Aorta (tissue), 5 donors: ENCODE measurements at places on chromosomes 1 and 21. TPM values are rescaled to one million over a fixed set of nuclear protein-coding genes. Genes with fewer than 3 reads are reported as not detected.

- no peak for DNase-seq
These were observed 26.0 kb downstream of the MX1 start for GRCh38 chr21:41451753-41452676.

- no peak for DNase-seq
These were observed 648.3 kb upstream of the BRINP3 start for GRCh38 chr1:191125950-191126349.

DNA sequence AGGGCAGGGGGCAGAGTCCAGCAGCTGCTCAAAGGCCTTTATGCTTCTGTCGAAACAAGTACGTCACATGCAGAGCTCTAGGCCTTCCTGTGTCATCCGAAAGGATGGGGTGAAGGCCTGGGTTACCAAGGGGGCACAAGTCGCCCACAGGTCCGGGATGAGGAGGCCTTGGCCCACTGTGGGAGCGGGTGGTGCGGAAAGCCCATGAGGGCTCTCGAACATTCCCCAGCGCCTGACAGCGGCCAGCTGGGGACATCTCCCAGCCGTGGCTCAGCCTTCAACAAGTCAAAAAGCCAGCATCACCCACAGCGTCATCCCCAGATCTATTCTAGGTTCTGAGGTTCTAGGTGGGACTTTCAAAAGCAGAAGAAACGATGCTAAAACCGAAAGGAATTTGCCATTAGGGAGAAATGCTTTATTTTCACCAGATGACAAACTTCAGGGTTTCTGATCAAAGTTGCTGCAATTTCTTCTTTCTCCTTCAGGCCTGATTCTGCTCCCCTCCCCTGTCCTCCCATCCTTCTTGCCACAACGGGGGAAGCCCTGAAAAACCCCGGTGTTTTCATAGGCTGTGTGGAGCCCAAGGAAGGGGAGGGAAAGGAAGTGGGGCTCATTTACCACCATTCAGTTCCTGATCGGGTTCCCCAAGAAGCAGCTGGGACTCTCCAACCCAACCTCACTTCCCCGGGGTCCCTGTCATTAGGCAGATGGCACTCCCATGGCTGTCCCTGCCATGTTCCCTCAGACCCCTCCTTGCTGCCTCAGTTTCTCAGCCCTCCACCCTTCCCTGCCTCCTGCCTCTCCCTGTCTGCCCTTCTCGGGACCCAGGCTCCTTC lies 17.6 kb downstream of the GPR137B start:
- DNase-seq, result no peak

DNA sequence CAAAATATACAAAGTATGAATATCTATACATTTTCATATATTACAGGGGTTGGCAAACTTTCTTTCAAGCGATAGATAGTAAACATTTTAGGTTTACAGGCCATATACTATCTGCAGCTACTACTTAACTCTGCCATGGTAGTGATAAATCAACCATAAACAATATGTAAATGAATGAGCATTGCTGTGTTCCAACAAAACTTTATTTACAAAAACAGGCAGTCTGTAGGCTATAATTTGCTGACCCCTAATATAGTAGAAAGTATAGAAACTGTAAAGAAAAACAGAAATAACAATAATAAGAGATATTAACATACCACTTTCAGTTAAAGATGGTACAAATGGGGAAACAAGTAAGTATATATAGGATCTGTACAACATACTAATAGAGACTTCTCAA lies 58.1 kb downstream of the COLGALT2 start:
- no peak for DNase-seq

DNA sequence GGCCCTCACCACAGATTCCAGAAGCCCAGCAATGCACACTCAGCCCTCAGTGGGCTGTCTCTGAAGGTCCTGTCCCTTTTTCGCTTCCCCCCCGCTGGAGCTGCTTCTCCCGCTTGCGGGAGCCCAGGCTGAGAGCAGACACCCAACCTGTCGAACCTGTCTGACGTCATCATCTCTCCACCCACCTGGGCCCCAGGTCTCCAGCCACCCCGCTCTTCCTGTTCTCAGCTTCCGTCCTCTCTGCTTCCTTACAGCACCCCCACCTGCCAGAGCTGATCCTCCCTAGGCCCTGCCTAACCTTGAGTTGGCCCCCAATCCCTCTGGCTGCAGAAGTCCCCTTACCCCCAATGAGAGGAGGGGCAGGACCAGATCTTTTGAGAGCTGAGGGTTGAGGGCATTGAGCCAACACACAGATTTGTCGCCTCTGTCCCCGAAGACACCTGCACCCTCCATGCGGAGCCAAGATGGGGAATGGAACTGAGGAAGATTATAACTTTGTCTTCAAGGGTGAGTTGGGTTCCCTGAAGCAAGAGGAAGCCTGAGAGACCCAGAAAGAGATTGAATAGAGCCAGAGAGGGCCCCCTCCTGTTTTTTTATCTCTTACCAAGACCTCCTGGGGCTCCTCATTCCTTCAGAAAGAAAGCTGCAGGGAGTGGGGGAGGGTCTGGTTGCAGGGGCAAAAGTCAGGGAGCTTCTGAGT lies at the start of gene RAB25:
RAB25 (plus strand) TSS at position 224 of the 700 bp plus-strand sequence; CDS start at position 465, 241 bp downstream.
- DNase-seq, result no peak

DNA sequence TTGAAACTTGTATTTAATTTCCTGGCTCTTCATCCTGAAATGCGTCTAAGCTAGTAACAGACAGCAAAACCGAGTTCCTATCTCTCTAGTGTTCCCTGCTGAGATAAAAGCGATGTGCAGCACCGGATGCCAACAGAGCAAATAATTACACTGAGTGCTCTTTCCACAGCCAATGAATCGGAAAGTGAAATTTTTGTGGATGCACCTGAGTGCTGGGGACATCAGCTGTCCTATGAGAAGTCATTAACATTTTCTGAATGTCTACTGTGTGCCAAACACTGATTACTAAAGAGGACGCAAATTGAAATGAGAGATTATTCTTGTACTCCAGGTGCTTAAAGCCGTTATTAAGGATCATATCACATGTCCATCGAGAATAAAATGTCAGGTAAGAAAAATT lies 278.0 kb downstream of the RGS7 start:
- DNase-seq, result no peak

DNA sequence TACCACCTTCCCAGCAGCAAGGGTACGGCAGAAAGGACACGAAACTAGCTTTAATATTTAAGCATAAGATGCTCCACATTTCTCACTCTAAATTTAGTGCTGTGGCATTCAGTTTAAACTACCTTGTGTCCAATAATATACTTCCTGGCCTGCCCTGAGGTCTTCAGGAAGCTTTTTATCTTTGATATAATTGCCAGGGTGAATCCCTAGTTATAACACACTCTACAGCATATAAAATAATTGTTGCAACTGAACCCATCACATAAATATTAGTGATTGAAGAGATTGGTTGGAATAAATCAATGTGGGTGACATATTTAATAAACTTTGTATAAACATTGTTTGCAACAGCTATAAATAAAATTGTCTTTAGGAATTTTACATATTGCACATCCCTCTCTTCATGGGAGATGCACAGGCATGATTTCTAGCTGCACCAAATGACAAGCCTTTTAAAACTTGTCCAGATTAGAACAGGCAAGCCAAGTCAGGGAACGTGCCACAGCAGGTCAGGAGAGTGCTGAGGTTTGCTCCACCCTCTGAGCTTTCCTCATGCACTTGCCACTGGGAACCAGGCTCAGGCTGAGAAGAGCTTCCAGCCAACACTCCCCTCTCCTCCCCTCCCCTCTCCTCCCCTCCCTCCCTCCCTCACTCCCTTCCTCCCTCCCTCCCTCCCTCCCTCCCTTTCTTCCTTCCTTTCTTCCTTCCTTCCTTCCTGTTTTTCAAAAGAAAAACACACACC lies 623.2 kb upstream of the PKN2 start:
- DNase-seq, result no peak

- no peak for DNase-seq
These were observed 148.9 kb downstream of the ETS2 start for GRCh38 chr21:38954588-38955004.

GRCh38 chr21:31938330-31939301 lies 65.8 kb downstream of the HUNK start:
- no peak for DNase-seq

GRCh38 chr1:1232208-1232795 lies at the start of gene B3GALT6:
TSS of gene B3GALT6 (plus strand) at chr1:1232237. CDS start at chr1:1232279, 42 bp downstream.
- DNase-seq, result no peak

DNA sequence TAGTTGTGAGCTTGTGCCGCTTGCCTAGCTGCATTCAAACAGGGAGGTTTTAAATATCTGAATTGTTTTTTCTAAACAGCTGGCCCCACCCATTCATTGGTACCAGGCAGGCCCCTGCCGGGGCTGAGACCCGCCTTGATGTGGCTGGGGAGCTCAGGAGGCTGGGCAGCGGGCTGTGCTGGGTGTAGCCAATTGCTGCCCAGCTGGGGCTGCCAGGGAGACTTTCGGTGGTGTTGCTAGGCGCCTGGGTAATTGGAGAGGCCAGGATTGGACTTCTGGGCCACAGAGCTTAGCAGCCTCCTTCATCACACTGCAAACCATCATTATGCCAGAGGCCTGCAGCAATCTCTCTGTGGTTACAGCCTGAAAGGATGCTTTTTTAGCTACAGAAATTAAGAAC lies 12.2 kb downstream of the RHBDL2 start:
- DNase-seq, result no peak

DNA sequence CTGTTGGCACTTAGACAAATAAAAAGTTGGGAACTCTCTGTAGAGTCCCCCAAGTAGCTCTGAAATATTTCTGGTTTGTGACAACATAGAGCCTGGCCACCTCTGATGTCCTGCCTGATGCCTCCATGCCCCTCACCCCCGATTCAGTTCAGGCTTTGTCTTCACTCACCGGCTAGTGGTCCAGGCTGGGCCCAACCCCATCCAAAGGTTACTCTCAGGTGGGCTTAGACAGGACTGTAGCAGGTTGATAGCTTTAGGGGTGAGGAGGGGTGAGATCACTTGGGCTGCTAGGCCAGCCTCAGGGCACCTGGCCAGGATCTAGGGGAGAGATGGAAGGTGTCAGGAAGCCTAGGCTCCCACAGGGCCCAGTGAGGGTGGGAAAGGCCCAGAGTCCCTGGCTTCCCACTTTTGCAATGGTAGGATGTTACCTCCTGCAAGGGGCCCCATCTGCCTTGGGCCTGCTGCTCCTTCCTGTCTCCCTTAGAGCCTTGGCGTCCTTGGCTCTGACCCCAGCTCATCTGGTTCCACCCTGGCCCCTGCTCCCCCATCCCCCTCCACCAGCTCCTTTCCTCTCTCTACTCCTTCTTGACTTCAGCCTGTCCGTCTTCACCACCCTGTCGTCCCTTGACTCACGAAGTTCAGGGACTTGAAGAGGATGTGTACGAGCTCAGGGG lies 6.7 kb downstream of the EPS8L3 start:
- DNase-seq, result no peak

DNA sequence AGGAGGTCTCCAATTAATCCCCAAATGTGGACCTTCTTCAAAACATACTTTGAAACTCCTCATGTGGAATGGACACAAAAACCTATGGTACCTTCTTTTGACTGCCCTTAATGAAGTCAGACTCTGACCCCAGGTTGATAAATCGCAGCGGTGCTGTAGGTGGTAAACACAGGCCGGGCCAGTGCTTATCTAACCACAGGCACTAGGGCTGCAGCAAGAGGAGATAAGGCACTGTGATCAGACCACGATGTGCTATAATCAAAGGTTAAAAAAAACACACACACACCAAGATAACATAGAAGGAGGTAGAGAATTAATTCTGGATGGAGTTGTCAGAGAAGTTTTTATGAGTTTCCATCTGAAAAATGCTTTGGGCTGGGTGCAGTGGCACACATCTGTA lies 52.3 kb upstream of the SIPA1L2 start:
- DNase-seq, result no peak

- no peak for DNase-seq
These were observed 108.0 kb downstream of the BRINP2 start for GRCh38 chr1:177278626-177279390.

DNA sequence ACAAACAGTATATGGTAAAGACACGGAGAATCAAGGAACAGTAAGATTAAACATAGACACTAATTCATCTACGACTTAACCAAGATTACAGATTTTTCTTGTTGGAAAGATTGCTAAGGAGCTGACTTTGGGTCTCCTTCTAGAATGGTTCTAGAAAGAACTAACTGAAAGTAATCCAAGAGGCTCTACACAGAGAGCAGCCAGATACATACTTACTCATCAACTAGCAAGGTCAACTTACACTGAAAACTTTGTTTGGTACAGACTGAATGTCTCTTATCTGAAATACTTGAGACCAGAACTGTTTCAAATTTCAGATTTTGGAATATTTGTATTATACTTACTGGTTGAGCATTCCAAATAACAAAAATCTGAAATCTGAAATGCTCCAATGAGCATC lies 5.8 kb downstream of the C21orf91 start:
- DNase-seq, result no peak

GRCh38 chr1:117644696-117645311 lies 39.0 kb downstream of the TENT5C start:
- DNase-seq, result no peak

- DNase-seq, result no peak
These were observed 825 bp downstream of the TMEM39B start for GRCh38 chr1:32073299-32074229.

- no peak for DNase-seq
These were observed 51.2 kb downstream of the MRPL39 start for GRCh38 chr21:25556091-25556490.

- no peak for DNase-seq
These were observed 62.9 kb upstream of the HOOK1 start for GRCh38 chr1:59751801-59752200.

- no peak for DNase-seq
These were observed 119.0 kb upstream of the UBE2U start for GRCh38 chr1:64084451-64084850.

GRCh38 chr1:118404024-118404423 lies 219.0 kb upstream of the SPAG17 start:
- DNase-seq, result no peak

TMEM52 gene
- not detected for total RNA-seq

LRRC71 gene
- total RNA-seq, result 0.42 TPM

LCE6A gene
- total RNA-seq, result not detected

NOC2L gene
- total RNA-seq, result 35.8 TPM

S100A6 gene
- 1,126 TPM for total RNA-seq

MTARC1 gene
- total RNA-seq, result 8.1 TPM

EPHA2 gene
- 25.2 TPM for total RNA-seq

UAP1 gene
- 101 TPM for total RNA-seq

AADACL3 gene
- not detected for total RNA-seq

KLF17 gene
- total RNA-seq, result 0.16 TPM

RPTN gene
- not detected for total RNA-seq

RGSL1 gene
- total RNA-seq, result not detected

TPRG1L gene
- total RNA-seq, result 35.4 TPM

LCE1E gene
- not detected for total RNA-seq

FCRL5 gene
- 0.84 TPM for total RNA-seq

OR2T34 gene
- not detected for total RNA-seq

GJC2 gene
- total RNA-seq, result 4.5 TPM

OR6N1 gene
- not detected for total RNA-seq

S100A3 gene
- total RNA-seq, result 3.8 TPM
